Adrenal gland (tissue), 19 donors: ENCODE measurements at places on chromosomes 7 and 10. TPM values are rescaled to one million over a fixed set of nuclear protein-coding genes. Genes with fewer than 3 reads are reported as not detected.

- H3K4me3 ChIP-seq, result no peak overlapping the region
- peaks cover 7% of the 10 kb centered on the region for H3K4me1 ChIP-seq
- no peaks in the 10 kb centered on the region for H3K27me3 ChIP-seq
- peaks cover 4% of the 10 kb centered on the region for H3K36me3 ChIP-seq
Observed at GRCh38 chr7:149716007-149716931, 57.1 kb downstream of the ZNF467 start.

LRRTM3 gene
- not detected for total RNA-seq

DNA sequence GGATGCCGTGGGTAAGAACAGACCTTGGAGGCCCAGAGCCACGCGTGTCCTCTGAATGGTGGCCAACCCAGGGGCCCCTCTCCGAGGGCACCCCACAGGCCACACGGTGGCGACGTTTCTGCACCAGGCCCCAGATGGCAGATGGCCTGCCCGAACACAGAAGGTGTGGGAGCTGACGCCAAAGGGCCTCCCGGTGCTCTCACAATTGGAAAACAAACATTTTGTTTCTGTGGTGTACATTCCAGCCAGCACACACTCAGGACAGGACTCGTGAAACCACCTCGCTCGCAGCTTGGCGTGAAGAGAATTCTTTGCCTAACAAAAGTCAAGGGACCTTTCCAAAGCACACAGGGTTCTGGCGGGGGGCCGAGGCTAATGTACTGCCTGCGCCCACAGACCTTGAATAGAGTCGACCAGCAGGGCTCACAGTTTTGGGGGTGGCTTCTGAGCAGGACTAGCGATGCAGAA, 112.1 kb downstream of the FAM53B start:
- no peak overlapping the region for H3K4me3 ChIP-seq
- H3K4me1 ChIP-seq, result peaks cover 48% of the 10 kb centered on the region
- no peaks in the 10 kb centered on the region for H3K36me3 ChIP-seq
- H3K27ac ChIP-seq, result no peak overlapping the region
- no peaks in the 10 kb centered on the region for H3K27me3 ChIP-seq

GRCh38 chr10:79299397-79300241, 47.6 kb upstream of the PPIF start:
- peak; percentile 90 for DNase-seq
- peaks cover 97% of the 10 kb centered on the region for H3K36me3 ChIP-seq
- no peak overlapping the region for H3K4me3 ChIP-seq
- H3K27me3 ChIP-seq, result no peaks in the 10 kb centered on the region
- peaks cover 25% of the 10 kb centered on the region for H3K4me1 ChIP-seq
- peak overlapping the region; percentile 85 for H3K27ac ChIP-seq

TNS3 gene
- total RNA-seq, result 44.9 TPM

GRCh38 chr10:127125331-127125730, 71.1 kb downstream of the INSYN2A start:
- H3K4me1 ChIP-seq, result no peaks in the 10 kb centered on the region
- H3K27me3 ChIP-seq, result no peaks in the 10 kb centered on the region
- DNase-seq, result no peak

GRCh38 chr7:73547841-73548240, 9.6 kb downstream of the BCL7B start:
- no peaks in the 10 kb centered on the region for H3K27me3 ChIP-seq
- no peak overlapping the region for H3K27ac ChIP-seq
- H3K4me1 ChIP-seq, result no peaks in the 10 kb centered on the region
- H3K36me3 ChIP-seq, result no peaks in the 10 kb centered on the region
- H3K4me3 ChIP-seq, result no peak overlapping the region
- DNase-seq, result no peak

- H3K4me3 ChIP-seq, result no peak overlapping the region
- no peaks in the 10 kb centered on the region for H3K27me3 ChIP-seq
- no peaks in the 10 kb centered on the region for H3K36me3 ChIP-seq
- H3K27ac ChIP-seq, result no peak overlapping the region
- peak; percentile 17 for DNase-seq
Observed at GRCh38 chr7:11193131-11193867, 219.6 kb downstream of the PHF14 start.

GRCh38 chr7:80707318-80707717, 68.9 kb downstream of the CD36 start:
- H3K4me1 ChIP-seq, result no peaks in the 10 kb centered on the region
- no peak overlapping the region for H3K4me3 ChIP-seq
- no peaks in the 10 kb centered on the region for H3K36me3 ChIP-seq
- no peaks in the 10 kb centered on the region for H3K27me3 ChIP-seq

GRCh38 chr7:127731431-127732080, 79.6 kb downstream of the SND1 start:
- no peak overlapping the region for H3K4me3 ChIP-seq
- H3K36me3 ChIP-seq, result peaks cover 21% of the 10 kb centered on the region
- H3K4me1 ChIP-seq, result no peaks in the 10 kb centered on the region
- H3K27me3 ChIP-seq, result no peaks in the 10 kb centered on the region

DNA sequence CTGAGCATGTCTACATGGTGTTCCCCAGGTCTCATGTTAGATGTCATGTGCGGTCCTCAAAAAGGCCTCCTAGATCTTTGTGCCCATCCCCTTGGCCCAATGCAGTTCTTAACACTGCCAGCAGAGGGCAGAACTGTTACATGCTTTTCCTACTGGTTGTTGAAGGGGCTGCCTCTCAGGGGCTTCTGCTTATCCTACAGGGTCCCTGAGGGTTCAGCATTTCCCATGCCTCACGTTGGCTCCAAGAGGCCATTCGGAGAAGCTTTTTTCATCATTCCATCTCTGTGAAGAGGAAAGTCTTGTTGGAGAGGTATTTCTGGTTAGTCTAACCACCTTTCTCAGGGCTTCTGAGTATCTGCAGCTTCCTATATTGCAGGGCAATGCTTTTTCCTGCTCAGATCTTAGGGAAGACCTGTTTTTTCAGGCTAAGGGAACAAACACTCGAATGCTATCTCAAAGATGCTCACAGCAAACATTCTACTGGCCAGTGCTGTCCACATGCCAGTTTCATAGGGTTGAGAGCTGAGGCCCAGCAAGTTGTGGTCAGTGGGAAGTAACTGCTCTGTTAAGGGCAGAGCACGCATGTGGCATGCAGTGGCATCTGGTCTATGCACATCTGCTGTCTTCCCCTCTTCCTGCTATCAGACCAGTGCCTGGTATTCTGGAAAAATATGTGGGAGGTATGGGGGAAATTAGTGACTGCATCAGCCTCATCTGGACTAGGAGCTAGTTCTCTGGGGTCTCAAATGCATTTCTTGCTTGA, 31.5 kb downstream of the MBL2 start:
- DNase-seq, result peak; percentile 34
- H3K27me3 ChIP-seq, result no peaks in the 10 kb centered on the region
- no peak overlapping the region for H3K4me3 ChIP-seq
- no peaks in the 10 kb centered on the region for H3K36me3 ChIP-seq
- H3K27ac ChIP-seq, result no peak overlapping the region

DNA sequence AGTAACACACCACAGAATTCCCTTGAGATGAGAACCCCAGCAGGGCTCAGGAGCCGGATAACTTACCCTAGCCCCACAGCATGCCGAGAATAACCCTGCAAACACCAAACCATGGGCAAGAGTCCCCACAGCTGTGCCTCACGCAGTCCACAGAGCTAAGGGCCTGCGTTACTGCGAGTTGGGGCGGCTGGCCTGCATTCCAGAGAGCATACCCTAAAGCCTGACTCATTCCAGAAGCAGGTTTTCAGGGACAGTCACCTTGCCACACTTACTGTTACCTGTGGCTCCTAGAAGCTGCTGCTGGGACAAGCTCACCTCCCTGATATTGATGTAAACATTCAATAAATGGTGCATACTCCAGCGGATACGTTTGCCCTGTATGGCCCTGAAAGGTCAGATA, 18.6 kb downstream of the FGFR2 start:
- no peaks in the 10 kb centered on the region for H3K27me3 ChIP-seq
- no peak for DNase-seq
- peak overlapping the region; percentile 58 for H3K27ac ChIP-seq
- no peaks in the 10 kb centered on the region for H3K36me3 ChIP-seq
- H3K4me1 ChIP-seq, result no peaks in the 10 kb centered on the region
